ENCODE measurements at places on chromosomes 11 and 22. TPM values are rescaled to one million over a fixed set of nuclear protein-coding genes. Genes with fewer than 3 reads are reported as not detected.

DNA sequence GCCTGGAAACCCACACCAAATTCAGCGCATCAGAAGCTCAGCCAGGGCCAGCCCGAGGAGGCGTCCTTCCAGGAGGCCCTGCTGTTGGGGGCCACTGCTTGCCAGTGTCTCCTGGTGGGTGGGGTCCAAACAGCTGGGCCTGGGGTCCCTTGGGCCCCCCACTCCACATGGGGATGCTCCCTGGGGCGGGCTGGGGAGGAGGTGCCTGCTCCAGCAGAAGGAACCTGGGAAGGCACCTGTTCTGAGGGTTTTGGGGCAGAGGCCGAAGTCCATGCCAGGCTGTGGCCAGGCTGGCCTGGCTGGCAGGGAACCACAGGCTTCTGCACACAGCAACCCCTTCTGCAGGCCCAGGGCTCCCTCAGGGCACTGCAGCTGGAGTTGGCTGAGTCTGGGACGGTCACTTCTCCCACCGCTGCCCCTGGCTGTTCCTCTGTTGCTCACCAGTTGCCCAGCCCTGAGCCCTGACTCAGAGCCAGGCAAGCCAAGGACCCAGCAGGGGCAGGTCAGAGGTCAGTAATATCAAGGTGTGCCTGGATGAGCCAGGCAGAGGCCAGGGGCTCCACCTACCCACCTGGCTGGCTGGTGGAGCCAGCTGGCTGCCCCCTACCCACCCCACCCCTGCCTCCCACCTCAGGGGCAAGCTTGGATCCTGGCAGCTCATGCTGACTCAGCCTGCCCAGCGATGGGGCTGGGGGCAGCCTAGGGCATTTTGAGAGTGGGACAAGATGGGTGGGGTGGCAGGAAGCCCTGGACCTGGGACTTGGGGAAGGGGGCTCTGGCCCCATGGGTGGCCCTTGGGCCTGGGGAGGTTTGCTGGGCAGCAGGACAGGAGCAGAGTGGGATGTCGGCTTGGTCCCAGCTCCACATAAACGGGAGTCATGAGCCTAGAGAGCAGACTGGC lies 12.0 kb upstream of the PHLDA2 start:
- H3K27me3 ChIP-seq: no peaks in the 10 kb centered on the region
- H3K36me3 ChIP-seq: no peaks in the 10 kb centered on the region
- DNase-seq: peak; percentile 52
- H3K27ac ChIP-seq: peak overlapping the region; percentile 34
- H3K4me3 ChIP-seq: no peak overlapping the region

NCR3LG1 gene
- total RNA-seq: 5.1 TPM

GRCh38 chr11:73875380-73875779 lies 1.3 kb downstream of the COA4 start:
- no peak for DNase-seq
- H3K27me3 ChIP-seq: no peaks in the 10 kb centered on the region

CYB561A3 gene
- 49.0 TPM for total RNA-seq
